ENCODE measurements at places on chromosomes 16 and 17. TPM values are rescaled to one million over a fixed set of nuclear protein-coding genes. Genes with fewer than 3 reads are reported as not detected.

WWP2 gene
- 60.6 TPM for total RNA-seq

HCRT gene
- total RNA-seq, result not detected

ZNF423 gene
- total RNA-seq, result 0.06 TPM

KCNH6 gene
- total RNA-seq, result not detected

CCL17 gene
- total RNA-seq, result not detected

RNF112 gene
- total RNA-seq, result 1.8 TPM

ZFP3 gene
- 7.3 TPM for total RNA-seq

KRT27 gene
- total RNA-seq, result not detected

KRTAP4-9 gene
- total RNA-seq, result not detected

SCGB1C2 gene
- total RNA-seq, result not detected

C16orf92 gene
- total RNA-seq, result not detected

DNA sequence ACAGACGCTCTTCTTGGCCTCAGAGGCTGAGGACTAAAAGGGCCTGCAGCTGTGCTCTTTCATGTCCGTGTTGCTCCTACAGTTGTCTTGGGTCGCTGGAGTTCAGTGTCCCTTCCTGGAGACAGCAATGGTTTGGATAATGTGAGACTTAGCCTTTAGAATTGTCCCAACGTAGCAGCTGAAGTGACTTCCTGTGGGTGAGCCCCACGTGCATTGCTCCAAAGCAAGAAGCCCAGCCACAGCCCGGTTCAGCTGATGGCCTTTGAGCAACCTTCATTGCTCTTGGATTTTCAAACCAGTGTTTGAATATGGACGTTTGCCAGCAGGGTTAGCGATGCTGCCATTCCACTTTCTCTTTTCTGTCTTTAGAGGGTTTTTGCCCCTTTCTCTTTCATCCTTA, 19.7 kb downstream of the TMEM11 start:
- DNase-seq, result no peak

- peak; percentile 65 for DNase-seq
Measured at GRCh38 chr17:27807567-27808470, 7.5 kb upstream of the NOS2 start.

GRCh38 chr17:37239690-37240334, 136.0 kb upstream of the C17orf78 start:
- DNase-seq, result no peak

GRCh38 chr17:52410781-52411180, 252.3 kb upstream of the CA10 start:
- DNase-seq, result no peak

- no peak for DNase-seq
Measured at GRCh38 chr17:62189377-62189776, 124.3 kb upstream of the MED13 start.

GRCh38 chr16:2370721-2371120, 30.2 kb upstream of the ABCA3 start:
- DNase-seq, result no peak

DNA sequence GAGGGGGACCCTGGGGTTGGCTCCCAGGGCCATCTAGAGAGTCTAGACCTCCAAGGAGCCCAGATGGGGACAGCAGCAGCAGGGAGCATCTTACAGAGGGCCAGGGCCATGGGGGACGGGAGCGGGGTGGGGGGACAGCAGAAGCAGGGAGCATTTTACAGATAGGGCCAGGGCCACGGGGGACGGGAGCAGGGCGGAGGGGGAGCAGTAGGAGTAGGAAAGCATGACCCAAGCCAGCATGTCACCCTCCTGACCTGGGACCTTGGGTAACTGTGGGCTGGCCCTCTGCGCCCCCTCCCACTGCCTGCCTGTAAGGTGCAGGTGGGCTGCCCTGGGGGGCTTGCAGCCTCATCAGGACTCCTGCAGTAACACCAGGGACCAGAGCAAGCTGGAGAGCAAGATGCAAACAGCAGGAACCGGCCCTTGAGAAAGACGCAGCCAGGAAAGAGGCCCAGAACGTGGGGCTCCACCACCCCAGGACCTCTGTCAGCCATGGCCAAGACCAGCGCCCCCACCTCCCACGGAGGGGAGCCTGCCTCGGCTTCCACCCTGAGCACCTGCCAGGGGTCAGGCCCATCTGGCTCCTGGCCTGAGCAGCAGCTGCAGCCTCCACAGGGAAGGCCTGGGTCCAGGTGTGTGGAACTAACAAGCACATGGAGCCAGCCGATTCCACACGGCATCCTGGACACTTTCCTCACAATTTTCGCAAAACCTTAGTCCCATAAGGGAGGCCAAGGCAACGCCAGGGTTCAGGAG, 2.4 kb downstream of the ZNF598 start:
- DNase-seq, result no peak

- DNase-seq, result no peak
Measured at GRCh38 chr16:84091460-84091859, 25.3 kb downstream of the MBTPS1 start.

- DNase-seq, result no peak
Measured at GRCh38 chr17:52754838-52755237, 596.3 kb upstream of the CA10 start.

GRCh38 chr17:49022391-49022941, 25.3 kb downstream of the IGF2BP1 start:
- DNase-seq, result no peak

DNA sequence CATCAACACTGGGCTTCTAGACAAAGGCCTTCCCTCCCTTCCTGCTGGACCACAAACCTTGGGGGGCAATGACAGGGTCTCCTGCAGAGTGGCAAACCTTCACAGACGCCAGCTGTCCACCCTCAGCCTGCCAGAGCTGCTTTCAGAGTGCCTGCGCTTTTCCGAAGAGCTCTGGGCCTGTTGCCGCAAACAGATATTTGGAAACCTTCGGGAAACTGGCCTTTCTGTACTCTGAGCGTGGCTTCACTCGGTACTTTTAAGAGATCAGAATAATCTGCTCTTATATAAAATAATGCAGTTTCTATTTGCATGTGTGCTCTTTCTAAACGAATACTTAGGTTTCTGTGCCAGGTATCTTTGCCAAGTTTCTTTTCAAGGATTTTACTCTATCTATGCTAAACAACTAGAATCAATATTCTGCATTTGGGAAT, 152.1 kb upstream of the CHMP6 start:
- no peak for DNase-seq

DNA sequence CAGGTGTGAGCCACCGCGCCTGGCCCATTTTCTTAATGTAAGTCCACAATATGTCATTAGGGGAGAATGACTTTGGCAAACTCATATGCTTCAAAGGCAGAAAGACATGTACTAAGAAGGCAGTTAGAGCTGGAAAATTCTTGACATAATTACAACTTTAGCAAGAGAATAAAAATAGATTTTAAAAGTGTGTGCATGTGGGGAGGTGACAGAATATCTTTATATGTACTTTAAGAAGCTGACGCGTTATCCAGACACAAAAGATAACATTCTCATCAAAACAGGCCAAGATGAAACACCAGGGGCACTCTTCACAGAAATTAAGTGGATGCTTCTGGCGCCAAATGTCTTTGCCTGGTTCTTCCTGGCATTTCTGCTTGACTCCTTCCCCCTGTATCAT, 28.2 kb downstream of the GJC1 start:
- no peak for DNase-seq

DNA sequence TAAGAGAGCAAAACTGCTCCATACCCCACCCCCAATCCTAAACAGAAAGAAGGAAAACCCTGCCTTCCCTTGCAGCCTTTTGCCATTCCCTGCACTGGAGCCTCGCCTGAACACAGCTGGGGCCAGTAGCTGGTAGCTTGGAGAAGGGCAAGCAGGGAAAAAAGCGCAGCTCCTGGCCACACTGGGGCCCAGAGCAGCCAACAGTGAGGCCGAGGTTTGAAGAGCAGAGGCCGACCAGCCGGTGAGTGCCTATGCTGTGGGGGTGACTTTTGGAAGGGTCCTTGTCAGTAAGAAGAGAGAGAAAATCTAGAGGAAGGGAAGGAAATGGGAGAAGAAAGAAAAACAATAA, 3.2 kb upstream of the HOXB9 start:
- DNase-seq, result no peak

DNA sequence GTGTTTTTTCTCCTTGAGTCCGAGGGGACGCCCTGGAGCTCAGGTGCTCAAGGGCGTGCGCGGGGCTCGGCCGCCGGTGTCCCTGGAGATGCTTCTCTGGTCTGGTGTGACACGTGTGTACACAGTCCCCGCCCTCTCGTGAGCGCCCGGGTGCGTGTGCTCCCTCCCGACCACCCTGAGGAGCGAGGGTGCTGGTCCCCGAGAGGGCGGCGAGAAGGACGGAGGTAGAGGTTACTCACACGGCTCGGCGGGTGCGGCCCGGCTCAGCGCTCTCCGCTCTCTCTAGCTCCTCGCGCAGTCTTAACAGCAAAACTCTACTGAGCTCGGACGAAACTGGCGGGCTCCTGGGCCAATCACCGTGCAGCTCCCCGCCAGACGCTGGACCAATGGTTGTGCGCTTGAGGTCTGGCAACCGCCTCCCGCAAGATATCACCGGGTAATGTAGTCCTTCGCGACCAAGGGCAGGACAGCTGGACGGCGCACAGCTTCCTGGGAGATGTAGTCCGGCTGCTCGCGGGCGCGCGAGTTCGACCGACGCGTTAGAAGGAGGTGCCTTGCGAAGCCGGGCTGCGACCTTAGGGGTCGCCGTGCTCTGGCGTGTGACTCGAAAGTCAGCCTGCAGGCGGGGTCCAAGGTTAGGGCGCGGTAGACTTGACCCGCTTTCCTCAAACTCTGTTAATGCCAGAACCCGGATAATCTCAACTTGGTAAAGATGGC, at the start of gene SLC25A19:
Gene SLC25A19, minus strand, starts transcription at position 319 of the 717 bp plus-strand sequence. CDS start 2,669 bp downstream, outside the sequence.
- DNase-seq, result peak; percentile 95

DNA sequence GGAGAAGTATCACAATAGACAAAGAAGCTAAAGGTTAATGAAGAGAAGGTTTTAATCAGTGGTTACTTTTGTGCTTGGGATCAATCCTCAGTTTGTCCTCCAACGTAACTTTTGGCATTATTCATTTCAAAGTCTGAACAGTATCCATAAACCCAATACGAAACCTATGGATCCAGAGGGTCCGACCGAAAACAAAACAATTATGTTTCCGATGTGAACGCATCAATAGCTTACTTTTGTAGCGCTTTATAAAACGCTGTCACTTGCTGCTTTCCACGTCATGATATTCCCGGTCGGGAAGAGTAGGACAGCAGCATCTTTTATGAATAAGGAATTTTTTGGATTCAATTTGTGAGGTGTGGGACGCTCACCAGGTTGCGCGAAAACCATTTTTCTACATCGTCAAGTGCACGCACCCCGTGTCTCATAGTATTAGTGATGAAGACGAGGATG, 383.8 kb downstream of the ZFHX3 start:
- DNase-seq, result no peak

GRCh38 chr17:50154604-50155003, 4.1 kb upstream of the PPP1R9B start:
- DNase-seq, result no peak

GRCh38 chr17:57682701-57683100, 62.4 kb downstream of the CCDC182 start:
- no peak for DNase-seq

GRCh38 chr17:82970818-82971590, 108.4 kb upstream of the METRNL start:
- DNase-seq, result no peak

DNA sequence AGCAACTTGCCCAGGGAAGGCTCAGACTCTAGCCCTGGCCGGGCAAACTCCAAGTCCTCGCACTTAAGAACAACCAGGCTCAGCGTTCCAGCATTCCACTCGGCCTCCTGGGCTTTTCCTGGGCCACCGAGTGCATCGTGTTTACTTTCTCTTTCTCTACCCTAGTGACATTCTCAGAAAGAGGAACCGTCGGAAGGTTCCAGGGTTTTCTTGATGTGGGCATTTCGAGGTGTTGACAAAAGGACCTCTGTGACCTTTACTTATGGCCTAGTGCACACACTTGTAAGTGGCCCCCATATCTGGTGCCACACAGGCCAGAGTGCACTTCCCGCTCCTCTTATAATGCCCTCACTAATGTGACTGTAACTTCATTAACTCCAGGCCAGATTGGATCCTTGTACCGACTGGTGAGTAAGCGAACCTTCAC, 3.1 kb upstream of the BANP start:
- no peak for DNase-seq

DNA sequence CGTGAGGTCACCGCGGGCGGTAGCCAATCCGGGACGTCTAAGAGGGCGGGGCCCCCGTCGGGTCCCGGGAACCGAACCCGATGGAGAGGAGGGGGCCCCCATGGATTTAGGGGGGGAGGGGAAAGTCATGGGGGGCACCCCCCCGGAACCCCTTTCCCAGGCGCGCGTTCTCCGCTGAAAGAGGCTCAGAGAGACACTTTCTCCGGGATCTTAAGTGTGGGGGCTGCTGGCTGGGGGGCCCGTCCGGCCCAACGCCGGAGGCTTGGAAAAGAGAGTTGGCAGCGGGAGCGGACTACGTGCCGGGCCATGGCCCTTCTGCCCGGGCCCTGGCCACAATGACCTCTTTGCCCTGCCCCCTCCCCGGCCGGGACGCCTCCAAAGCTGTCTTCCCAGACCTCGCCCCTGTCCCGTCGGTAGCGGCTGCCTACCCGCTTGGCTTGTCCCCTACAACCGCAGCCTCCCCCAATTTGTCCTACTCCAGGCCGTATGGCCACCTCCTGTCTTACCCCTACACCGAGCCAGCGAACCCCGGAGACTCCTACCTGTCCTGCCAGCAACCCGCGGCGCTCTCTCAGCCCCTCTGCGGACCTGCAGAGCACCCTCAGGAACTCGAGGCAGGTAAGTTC, at the start of gene DLX4:
Gene DLX4, plus strand, starts transcription at position 57 of the 626 bp plus-strand sequence. Its CDS starts 279 bp downstream, at position 336.
- no peak for DNase-seq

GRCh38 chr17:71251951-71252350, 868.9 kb upstream of the SOX9 start:
- no peak for DNase-seq

DNA sequence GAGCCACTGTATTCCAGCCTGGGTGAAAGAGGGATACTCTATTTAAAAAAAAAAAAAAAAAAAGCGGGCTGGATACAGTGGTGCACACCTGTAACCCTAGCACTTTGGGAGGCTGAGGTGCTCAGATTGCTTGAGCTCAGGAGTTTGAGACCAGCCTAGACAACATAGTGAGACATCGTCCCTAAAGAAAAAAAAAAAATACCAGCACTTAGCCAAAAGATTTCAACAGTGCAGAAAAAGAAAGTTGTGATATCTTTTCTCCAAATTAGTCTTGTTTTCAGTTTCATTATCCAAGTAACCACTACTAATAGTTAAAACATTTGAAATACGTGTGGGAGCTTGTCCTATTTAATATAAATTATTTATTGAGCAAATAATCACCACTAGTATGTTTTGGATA, 48.7 kb downstream of the TENT4B start:
- DNase-seq, result no peak

GRCh38 chr16:79162977-79163376, 437.6 kb downstream of the MAF start:
- no peak for DNase-seq

- DNase-seq, result no peak
Measured at GRCh38 chr17:34172390-34172918, 82.6 kb upstream of the CCL2 start.

Measured in activated naive CD8-positive, alpha-beta T cell treated with anti-CD3 and anti-CD28 coated beads, Interleukin-2, amount 10 ng/mL, durations not matched to agents 7 days and 5 days (primary cell).